Activated T-helper 9 cell treated with anti-CD3 and anti-CD28 coated beads, Interleukin-2, amount 50 U/mL, for 16 hours (primary cell): ENCODE measurements at places on chromosomes 6 and 20.

- DNase-seq: no peak
Observed at GRCh38 chr6:37105148-37106050, 64.6 kb upstream of the PIM1 start.

- no peak for DNase-seq
Observed at GRCh38 chr6:53854843-53855567, 60.2 kb downstream of the LRRC1 start.

DNA sequence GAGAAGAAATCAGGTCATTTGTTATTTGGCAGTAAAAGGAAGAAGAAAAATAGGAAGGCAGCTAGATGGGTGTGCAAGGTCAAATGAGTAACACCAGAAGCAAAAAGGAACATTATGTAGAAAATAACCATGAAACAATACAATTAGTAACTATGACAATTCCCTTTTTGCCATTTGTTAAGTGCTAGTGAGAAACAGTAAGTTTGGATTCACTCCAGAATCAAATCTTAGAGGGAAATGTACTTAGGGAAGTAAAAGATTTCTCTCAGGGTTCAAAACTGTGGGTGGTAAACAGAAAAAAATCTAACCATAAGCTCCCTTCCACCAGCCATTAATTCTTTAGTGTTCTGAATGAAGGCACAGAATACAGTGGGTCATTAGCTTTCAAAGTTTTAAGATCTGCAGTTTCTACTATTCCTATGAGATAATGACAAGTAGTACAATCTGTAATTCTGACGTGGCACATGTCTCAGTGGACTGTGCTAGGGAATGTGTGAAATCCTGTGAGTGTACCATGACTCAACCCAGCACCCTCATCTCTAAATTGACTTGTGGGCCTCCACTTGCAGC, 17.1 kb downstream of the REPS1 start:
- DNase-seq: peak; percentile 4

DNA sequence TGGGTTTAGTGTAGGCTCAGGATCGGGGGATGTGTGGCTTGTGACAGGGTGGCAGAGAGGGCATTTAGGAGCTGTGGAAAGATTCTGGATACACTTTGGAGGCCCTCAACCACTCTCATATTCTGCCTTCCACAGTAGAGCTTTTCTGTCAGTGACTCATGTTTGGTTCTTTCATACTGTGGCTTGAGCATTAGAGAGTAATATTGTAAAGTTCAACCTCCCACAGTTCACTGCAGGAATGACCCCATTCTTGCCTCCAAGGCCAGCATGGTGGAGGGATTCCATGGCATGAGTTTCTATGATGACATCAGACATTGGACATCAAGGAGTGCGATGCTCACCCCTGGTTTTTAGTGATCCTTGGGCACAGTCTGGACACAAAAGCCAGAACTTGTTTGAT, 50.9 kb downstream of the DTD1 start:
- DNase-seq: no peak

GRCh38 chr20:32534661-32535240, 50.4 kb downstream of the NOL4L start:
- peak; percentile 51 for DNase-seq

GRCh38 chr6:148854096-148854495, 107.3 kb downstream of the UST start:
- DNase-seq: no peak

- DNase-seq: no peak
Observed at GRCh38 chr6:7630792-7631191, 40.8 kb downstream of the SNRNP48 start.

DNA sequence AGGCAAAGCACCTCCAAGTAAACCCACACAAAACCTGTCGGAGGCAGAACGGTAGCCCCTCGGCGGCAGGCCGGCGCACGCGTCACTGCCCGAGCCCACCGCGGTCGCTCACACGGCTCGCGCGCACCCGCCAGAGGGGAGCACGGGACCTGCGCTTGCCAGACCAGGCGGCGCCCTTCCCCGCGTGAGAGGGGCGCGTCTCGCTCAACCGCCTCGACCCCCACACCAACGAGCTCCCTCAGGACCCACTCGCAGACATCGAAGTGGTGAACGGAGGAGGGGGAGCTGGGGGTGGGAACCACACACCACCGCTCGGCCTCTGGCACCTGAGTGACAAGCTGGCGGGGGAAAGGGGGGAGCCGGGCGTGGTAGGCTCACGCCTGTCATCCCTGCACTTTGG, 1513.4 kb upstream of the DEFB115 start:
- DNase-seq: no peak

GRCh38 chr6:40125680-40126394, 191.6 kb upstream of the MOCS1 start:
- no peak for DNase-seq

DNA sequence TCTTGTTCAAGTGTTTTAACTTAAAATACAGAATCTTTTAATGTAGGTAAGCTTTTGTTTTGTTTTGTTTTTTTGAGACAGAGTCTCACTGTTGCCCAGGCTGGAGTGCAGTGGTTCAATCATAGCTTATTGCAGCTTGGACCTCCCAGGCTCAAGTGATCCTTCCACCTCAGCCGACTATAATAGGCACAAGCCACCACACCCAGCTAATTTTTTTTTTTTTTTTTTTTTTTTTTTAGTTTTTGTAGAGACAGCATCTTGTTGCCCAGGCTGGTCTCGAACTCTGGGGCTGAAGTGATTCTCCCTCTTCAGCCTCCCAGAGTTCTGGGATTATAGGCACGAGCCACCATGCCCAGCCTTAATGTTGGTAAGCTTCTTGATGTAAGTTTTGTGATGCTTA, 3.3 kb downstream of the EFHC1 start:
- DNase-seq: no peak

DNA sequence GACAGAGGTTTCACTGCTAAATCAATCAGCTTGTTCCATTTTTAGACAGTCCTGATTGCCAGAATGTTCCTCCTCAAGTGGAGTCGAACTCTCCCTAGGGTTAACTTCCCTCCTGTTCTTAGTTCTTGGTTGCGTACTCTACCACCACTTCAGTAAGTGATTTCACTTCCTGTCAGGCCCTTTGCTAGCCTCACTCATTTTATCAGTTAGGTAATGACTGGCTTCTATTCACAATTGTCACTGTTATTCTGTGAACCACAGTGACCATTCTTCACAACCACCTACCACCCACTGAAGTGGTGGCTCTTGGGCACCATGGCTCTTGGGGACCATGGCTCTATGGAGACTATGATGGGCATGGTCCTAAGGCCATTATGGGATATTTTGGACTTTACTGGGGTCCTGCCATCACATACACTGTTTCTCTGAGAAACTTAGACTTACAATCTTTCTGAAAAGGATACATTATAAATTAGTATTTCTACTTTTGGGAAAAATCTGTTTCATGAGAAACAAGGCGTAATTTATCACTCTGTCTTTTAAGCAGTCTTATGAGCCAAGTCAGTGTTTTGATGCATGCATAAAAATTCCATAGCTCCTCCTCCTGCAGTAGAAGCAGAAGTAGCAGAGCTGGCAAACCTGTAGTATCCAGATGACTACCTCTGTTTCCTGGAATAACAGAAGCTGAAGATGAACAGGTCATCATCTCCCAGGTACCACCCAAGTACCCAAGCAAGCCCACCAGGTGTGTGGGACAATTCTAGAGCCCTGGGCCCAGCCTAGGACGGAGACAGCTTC, 66.3 kb downstream of the ATXN1 start:
- no peak for DNase-seq

DNA sequence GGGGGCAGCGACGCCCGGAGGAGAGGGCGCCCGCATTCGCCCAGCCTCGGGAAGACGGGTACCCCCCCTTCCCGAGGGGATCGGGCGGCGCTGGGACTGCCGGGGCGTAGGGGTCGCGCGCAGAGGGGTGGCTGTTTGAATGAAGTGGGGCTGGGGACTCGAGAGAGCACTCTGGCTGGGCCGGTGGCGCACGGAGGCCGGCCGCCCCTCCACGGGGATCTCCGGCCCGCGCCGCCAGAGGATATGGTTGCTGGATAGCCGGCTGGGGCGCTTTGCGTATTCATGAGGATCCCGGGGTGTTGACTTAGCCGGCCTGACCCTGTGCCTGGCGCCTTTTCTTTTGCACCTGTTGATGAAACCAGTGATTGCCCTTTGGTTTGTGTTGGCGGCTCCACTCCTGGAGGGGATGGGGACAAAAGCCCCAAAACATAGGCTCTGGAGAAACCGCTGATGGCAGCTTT, 469 bp downstream of the SYNJ2 start:
- DNase-seq: peak; percentile 13

GRCh38 chr6:132060591-132060990, 109.4 kb upstream of the CCN2 start:
- DNase-seq: no peak

DNA sequence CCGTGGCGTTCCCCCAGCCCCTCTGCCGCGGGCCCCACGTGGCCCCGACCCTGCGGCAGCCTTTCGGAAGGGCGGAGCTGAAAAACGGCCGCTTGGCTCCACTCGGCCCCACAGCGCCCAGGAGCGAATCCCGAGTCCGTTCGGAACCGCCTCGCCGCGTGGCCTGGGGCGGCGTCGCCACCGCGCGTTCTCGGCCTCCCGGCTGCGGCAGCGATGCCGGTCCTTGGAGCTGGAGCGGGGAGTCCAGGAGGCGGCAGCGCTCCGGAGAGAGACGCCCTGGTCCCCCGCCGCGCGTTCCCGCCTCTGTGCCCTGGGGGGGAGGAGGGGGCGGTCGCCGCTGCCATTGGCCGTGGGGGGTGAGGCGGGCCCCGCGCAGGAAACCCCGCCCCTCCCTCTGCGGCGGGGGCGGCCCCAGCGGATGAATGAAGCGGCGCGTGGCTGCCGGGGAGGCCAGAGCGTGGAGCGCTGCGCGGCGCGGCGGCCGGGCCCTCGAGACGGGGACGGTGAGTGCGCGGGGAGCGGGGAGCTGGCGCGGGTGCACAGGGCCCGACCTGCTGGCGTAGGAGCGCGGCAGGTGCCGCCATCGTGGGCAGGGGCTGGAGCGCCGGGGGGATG, at the start of gene SLCO4A1:
SLCO4A1 (plus strand) TSS at position 453 of the 615 bp plus-strand sequence. CDS start 13,952 bp downstream, outside the sequence.
- peak; percentile 81 for DNase-seq

- DNase-seq: no peak
Observed at GRCh38 chr6:105336986-105337385, 65.9 kb downstream of the PREP start.

DNA sequence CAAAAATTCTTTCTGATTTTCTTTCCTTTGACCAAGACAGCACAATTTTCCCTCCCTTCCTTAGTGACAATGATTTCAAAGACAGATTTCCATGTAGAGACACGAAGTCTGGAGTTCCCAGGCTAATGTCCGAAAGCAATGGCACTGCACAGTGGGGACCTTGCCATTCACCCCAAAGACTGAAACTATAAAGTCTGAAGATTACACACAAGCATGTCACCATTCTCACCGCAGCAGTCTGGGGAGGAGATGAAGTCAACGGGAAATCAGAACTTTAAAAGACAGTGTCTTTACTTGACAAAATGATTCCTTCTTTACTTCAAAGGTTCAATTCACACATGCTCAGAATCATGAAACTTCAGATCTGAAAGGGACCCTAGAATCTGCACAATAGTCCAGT, 8.3 kb downstream of the B4GALT5 start:
- no peak for DNase-seq

DNA sequence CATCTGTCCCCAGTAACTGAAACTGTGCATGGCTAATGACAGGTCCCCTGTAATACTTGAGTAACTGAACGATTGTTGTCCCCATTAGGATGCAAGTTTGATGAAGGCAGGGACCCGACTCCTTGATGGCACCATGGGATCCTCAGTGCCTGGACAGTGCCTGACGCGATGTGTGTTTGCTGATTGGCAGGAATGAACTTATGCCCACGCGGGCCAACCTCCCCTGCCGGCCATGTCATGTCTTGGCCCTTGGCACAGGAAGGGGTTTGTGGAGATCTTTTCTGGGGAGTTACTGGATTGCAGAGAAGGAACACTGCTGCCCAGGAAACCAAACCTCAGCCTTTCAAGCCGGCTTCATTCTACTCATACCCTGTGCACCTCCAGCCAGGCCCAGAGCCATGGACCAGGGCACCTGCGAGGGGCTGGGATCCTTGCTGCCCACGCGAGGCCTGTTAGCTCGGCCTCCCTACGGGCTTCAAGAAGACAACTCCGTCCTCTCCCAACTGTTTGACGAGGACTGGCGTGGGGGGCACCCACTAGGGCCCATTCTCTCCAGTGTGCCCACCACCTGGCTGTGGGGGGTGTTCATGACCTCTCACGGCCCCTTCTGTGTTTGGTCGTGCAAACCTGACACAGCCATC, 147.8 kb downstream of the ZMYND8 start:
- no peak for DNase-seq

- no peak for DNase-seq
Observed at GRCh38 chr20:40724566-40724965, 35.5 kb upstream of the MAFB start.

GRCh38 chr20:46970937-46971630, 76.4 kb downstream of the EYA2 start:
- DNase-seq: no peak

DNA sequence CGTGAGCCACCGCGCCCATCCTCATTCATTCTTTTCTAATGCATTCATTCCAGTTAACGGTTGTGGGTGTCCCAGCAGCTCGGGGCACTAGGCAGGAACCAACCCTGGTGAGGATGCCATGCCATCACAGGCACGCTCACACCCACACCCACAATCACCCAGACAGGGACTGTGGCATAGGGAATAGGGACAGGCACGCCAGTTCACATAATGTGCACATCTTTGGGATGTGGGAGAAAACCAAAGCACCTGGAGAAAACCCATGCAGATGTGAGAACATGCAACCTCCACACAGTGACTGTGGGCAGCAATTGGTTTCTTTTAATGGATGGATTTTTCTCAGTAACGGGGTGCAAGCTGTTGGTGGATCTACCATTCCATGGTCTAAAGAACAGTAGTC, 64.3 kb downstream of the IRF4 start:
- DNase-seq: no peak

GRCh38 chr6:144955859-144956258, 670.7 kb downstream of the UTRN start:
- DNase-seq: no peak

- DNase-seq: no peak
Observed at GRCh38 chr20:1368448-1369199, 24.2 kb downstream of the FKBP1A start.

DNA sequence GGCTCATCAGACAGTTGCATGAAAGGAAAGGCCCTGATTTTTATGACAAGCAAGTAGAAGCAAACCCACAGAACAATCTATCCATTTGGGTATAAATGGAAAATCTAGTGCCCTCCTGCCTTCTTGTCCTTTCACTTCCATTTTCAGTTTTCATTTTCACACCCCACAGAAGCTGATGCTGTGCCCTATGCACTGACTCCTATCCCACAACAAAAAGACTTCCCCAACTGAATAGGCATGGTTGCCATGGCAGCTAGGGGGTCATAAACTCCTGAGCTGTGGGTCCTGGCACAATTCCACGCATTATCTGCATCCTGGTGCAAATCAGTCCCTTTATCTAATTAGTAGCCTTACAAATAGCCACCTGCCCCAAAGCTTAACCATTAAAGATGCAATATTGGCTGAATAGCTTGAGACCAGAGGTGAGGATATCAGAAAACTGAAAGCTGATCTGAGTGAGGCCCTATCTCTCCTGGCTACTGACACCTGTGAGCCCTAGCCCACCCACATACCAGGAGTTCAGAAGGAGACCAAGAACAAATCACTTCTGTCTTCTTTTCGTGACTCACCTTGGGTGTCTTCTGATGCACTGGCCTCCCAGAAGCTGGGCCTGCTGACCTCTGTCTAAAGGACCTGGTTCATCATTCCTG, 34.9 kb upstream of the HEY2 start:
- DNase-seq: no peak
